ENCODE measurements at places on chromosomes 7 and 10. TPM values are rescaled to one million over a fixed set of nuclear protein-coding genes. Genes with fewer than 3 reads are reported as not detected.

The HMX3 gene
- total RNA-seq = not detected

The HOXA9 gene
- 0.15 TPM for total RNA-seq

The MMD2 gene
- total RNA-seq = not detected

The ACTL6B gene
- total RNA-seq = not detected

The SKIDA1 gene
- 0.99 TPM for total RNA-seq

The UNC5B gene
- 34.2 TPM for total RNA-seq

The TRIL gene
- 0.58 TPM for total RNA-seq

All from smooth muscle cell of trachea (primary cell).